Stimulated activated CD8-positive, alpha-beta memory T cell treated with anti-CD3 and anti-CD28 coated beads, Interleukin-4, amount 100 ng/mL, for 1 hour (primary cell): ENCODE measurements at places on chromosomes 4 and X.

DNA sequence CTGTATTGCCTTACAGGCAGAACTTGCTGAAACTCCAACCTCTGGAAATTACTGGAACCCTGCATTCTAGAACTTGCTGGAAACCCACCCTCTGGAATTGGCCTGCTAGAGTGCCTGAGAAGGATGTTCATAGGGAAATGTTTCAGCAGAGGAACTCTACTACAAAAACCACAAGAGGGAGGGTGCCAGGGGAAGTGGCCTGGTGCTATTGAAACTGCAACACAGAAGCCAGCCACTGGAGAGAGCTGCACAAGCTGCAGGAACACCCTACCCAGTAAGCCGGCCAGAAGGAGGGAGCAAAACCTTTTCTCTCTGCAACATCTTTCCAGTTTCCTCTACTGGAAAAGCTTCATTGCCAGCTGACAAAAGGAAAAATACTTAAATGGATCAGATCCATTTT is 2.5 kb upstream of the BRWD3 start:
- no peak for DNase-seq

DNA sequence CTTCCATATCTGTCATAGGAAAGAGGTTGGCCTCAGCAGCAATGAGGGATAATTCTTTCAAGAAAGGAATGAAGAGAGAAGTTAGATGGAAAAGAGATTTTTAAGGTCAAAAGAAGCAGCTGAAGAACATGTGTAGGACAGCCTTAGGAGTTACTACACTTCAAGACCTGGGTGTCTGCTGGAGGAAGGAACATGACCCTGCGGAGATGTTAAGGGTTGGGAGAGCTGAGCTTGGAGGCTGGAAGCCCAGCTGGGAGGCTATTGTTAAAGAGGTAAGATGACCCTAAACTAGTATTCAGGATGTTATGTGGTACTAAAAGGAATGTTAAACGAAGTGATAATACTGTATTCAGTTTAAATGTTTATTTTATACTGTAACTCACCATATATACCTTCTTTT is 15.0 kb downstream of the HADH start:
- no peak for DNase-seq

DNA sequence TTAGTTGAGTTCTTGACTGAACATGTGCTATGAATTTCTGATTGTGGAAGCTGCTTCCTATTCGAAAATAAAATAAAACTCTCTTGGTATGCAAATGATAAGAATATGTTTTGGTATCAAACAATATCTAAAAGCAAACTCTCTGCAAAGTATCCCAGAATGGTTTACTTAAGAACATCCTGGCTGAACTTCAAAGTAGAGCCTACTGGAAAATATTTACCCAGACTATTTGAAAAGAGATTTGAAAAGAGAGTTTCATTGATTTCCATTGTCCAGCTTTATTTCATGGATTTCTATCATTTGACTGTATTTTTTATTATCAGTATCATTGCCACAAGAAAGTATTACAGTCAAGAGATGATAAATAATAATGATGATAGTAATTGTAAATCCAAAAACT is 171.1 kb upstream of the SLC7A11 start:
- DNase-seq: no peak

DNA sequence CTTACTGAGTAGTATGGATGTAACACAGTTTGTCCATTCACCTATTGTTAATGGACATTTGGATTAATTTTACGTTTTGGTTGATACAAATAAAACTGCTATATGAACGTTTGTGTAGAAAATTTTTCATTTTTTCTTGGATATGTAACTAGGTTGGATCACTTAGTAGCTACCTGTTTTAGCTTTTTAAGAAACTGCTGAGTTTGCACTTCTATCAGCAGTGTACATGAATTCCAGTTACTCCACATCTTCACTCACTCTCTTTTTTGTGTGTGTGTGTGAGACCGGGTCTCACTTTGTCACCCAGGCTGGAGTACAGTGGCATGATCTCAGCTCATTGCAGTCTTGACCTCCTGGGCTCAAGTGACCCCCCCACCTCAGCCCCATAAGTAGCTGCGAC is 15.4 kb downstream of the LARP1B start:
- DNase-seq: no peak

DNA sequence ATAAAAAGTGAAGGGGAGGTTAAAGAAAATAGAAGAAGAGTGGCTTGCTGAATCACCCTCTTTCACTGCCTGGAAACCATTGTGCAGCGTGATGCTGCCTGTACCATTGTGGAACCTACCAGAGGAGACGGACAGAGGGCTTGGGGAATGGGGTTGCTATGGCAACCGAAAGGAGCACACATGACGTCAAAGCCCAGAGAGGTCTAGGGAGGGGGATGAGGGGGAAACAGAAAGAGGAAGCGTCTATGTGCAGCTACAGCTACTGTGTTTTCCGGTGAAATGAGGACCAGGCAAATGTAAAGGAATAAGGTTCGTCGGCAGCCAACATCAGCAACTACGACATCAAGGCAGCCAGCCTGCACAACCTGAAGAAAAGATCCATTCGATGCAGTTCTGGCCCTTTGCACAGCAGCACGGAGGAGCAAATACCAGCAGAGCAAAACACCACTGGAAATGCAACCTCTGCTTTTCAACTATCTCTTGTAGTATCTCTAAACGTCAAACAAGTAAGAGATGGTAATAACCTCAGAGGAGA is at the start of gene MAPK10:
TSS of gene MAPK10 (minus strand) at position 110 of the 535 bp plus-strand sequence.
- DNase-seq: no peak
